ENCODE measurements at places on chromosomes 11 and 22. TPM values are rescaled to one million over a fixed set of nuclear protein-coding genes. Genes with fewer than 3 reads are reported as not detected.

DNA sequence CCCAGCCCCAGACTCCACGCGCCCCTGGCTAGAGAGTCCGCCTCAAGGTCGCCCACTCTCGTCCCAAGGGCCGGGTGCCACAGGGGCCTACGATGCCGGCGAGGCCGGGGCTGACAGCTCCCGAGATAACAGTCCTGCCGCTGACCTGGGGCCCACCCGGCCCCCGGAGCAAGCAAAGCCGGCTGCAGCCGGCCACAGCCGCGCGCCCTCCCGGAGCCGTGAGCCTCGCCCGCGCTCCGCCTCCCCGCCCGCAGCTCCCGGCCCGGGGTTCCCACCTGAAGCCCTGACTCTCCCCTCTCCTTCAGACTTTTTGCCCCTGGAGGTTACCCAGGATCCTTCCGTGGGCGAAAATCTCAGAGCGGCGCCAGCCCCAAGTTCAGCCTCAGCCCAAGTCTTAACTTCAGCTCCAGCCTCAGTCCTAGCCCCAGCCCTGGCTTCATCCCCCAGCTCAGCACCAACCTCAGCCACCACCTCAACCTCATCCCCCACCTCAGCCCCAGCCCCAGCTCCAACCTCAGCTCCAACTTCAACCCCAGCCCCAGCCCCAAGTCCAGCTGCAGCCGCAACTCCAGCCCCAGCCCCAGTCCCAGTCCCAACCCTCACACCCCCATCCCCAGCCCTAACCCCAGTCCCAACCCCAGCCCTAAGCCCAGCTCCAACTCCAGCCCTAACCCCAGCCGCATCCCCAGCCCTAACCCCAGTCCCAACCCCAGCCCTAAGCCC is 1.7 kb downstream of the KLHDC7B start:
- DNase-seq = no peak

- no peak for DNase-seq
Measured at GRCh38 chr11:72525466-72525865, 91.1 kb upstream of the CLPB start.

DNA sequence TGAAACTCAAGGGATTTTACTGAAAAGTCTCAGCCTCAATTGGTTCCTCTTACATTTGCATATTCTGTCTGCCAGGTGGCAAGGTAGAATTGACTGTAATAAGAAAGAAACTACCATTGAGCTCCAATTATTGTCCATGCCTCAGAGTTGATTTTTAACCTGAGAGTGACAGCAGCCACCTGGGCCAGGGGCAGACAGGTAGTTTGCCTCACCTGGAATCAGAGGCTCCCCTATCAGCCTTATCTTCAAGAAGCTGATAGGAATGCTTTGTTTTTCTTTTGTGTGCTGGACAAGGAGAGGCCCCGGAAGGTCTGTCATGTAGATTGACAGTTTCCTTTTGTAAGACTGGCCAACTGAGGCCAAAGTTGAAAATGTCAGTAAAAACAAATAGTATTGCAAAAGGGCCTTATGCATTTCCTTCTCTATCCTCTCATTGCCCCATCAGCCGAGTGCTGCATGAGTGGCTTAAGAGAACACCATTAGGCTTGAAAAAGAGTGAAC is 34.1 kb downstream of the CD44 start:
- DNase-seq = no peak

- DNase-seq = no peak
Measured at GRCh38 chr11:113286509-113287497, 27.6 kb upstream of the TTC12 start.

DNA sequence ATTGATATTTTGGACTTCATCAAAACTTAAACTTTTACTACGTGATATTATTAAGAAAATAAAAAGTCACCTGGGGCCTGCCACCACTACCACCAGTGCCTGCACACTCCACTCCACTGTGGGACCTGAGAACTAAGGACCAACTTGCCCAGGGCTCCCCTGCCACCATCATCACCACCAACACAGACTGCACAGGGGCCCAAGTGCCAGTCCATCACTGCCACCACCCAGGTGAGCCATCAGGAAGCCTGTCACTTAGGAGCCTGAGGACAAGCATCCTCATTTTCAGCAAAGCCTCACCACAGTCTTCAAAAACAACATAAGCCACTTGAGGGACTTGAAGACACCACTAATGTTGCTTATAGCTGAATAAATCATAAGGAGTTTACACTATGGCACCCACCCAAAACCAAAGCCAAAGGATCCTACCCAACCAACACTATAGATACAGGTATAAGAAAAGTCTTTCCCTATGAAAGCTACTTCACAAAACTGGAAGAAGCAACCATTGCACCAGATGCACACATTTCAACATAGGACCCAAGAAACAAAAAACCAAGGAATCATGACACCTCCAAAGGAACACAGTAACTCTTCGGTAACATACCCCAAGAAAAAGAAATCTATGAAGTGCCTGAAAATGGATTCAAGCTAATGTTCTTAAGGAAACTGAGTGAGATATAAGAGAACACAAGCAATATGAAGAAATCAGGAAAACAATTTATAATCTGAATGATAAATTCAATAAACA is 73.6 kb upstream of the GNAZ start:
- no peak for DNase-seq

DNA sequence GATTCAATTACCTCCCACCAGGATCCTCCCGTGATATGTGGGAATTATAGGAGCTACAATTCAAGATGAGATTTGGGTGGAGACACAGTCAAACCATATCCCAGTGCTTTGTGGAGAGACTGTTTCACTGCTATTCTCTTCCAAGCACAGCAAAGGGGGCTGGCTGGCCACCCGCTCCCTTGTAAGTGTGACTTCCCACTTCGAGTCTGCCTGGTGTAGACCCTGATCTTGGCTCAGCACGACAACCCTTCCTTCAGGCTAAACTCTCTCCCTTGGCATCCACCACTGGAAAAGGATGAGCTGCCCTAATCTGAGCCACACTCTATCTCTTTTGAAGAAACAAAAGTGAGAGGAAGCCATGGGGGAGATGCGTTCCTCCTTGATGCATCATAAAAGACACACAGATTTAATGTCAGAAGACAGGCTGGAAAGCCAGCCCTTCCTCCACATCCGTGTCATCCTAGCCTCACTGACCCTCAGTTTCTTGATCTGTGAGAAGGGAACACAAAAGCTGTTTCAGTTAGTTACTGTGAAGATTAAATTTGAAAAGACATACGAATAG is 64.7 kb upstream of the CDON start:
- no peak for DNase-seq

DNA sequence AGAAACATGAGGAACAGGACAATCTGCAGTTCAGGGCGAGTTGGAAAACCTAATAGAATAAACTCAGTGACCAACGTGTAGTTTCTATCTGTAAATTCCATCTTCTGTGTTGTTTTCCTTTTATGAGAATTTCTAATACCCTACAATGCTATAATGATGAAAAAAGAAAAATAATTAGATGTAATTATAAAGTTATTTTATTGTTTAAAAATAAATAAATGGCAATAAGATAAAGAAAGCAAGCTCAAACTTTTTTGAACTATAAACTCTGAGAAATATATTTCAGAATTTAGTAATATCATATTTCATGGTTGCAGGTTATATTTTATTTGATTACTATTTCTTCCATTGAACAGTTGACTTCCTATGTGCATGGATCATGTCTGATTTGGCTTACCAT is at the start of gene OR5I1:
TSS of gene OR5I1 (minus strand) at position 101 of the 400 bp plus-strand sequence. CDS start at position 101, 0 bp downstream.
- no peak for DNase-seq

DNA sequence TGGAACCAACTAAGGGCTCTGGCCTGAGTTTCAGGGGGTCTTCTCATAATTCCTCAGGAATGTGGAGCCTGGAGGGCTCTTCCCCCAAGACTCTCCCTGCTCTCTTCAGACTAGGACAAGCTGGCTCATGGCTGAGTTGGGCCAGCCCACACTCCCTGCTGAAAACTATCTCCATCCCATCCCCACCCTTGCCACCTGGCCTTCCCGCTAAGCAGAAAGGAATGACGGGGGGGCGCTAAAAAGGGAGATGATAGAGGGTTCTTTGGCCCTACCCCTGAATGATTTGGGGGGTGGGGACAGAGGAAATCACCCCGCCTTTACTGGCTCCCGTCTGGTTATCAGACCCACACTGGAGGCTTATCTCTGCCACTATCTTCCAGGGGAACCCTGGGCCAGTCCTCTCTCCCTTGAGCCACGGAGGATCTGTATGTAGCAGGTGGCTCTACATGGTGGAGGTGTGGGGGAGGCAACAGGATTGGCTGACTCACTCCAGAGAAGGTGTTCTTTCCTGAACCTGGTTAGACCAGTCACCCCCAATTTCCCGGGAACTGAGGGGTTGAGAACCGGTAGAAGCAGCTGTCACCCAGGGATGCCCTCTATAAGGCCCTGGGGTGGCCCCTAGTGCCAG is 5.7 kb downstream of the SMTN start:
- DNase-seq = no peak

The MUC2 gene
- polyA plus RNA-seq = not detected

DNA sequence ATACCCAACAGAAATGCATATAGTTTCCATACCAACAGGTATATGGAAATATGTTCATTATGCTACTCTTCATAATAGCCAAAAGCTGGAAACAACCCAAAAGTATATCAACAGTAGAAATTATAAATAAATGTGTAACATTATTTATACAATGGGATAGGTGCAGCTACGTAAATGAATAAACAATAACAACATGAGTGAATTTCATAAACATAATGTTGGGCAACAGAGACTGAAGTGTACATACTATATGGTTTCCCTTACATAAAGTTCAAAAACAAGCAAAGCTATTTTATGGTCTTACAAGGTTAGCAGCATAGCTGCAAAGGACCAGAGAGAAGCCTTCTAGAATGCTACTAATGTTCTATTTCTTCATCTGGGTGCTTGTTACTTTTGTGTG is 305.0 kb downstream of the INSC start:
- no peak for DNase-seq

The TRIM66 gene
- 0.45 TPM for polyA plus RNA-seq

DNA sequence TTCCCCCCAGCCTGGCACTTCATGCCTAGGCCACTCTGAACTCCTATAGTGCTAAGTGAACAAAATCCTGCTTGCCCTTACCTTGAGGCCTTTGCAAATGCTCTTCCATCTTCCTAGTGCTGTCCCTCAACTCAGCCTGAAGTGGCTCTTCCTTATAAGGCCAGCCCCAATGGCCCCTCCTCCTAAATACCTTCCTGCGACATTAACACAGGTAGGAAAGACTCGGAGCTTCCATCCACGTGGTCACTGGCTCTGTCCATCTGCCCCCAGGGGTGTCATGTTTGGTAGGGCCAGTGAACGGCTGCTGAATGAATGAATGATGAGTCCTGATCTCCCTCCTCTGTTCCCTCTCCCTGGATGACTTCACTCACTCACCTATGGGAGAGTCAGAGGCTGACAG is 4.2 kb downstream of the PDE2A start:
- DNase-seq = no peak

The RTN4RL2 gene
- polyA plus RNA-seq = 0.34 TPM

The TTC9C gene
- 25.9 TPM for polyA plus RNA-seq

The GLYATL1 gene
- 0.20 TPM for polyA plus RNA-seq

GRCh38 chr11:69499186-69499917 is 17.9 kb downstream of the LINC01488 start:
- no peak for DNase-seq

- DNase-seq = no peak
Measured at GRCh38 chr11:71499546-71499945, 27.5 kb upstream of the KRTAP5-7 start.

The SEPTIN3 gene
- 0.06 TPM for polyA plus RNA-seq

DNA sequence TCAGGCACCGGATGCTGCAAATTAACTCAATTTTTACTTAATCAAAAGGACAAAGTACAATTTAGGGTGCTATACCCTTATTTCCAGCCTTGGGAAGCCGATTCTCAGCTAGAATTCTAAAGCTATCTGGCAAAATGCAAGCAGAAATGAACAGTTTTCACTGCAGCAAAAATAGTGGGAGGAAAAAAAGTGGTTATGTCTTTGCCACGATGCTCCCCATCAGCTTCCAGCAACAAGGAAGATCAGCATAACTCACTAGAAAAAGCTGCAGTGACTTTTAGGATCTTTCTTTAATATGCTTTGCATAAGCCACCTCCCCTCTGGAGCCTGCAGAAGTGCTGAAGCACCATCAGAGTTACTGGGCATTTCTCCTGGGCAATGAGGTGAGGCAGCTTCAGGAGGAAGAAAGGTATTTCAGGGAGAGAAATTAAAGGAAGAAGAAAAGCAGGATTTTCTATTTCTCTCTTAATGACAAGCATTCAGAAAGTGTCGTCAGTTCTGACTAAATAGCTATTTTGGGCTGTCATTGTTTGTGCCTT is 702.9 kb downstream of the DLG2 start:
- no peak for DNase-seq

The GLYAT gene
- not detected for polyA plus RNA-seq

DNA sequence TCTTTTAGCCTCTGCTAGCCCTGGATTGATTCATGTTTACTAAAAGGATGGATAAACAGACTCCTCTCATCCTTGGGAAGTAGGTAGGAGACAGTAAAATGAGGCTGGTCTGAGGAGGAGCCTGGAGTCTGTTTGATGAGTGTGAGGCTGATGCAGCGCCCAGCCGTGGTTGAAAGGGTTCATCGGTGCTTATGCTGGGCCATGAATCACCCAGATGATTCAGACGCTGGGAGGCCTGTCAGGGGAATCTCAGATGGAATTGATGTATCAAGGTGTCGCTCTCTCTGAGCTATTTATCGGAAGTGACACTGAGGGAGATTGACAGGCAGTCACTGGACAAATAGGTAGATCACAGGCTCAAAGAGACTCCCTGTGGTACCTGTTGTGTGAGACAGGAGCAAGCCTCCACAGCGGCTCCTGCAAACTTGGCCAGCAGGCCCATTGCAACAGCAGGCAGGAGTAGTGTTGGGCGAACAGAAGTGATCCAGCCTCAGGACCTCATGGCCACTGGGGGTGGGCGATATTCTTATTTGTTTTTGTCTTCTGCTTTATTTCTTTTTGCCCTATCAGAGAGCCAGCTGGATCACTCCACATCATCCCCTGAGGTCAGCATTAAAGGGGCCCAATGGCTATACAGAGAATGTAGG is 109.9 kb upstream of the CADM1 start:
- peak; percentile 84 for DNase-seq

DNA sequence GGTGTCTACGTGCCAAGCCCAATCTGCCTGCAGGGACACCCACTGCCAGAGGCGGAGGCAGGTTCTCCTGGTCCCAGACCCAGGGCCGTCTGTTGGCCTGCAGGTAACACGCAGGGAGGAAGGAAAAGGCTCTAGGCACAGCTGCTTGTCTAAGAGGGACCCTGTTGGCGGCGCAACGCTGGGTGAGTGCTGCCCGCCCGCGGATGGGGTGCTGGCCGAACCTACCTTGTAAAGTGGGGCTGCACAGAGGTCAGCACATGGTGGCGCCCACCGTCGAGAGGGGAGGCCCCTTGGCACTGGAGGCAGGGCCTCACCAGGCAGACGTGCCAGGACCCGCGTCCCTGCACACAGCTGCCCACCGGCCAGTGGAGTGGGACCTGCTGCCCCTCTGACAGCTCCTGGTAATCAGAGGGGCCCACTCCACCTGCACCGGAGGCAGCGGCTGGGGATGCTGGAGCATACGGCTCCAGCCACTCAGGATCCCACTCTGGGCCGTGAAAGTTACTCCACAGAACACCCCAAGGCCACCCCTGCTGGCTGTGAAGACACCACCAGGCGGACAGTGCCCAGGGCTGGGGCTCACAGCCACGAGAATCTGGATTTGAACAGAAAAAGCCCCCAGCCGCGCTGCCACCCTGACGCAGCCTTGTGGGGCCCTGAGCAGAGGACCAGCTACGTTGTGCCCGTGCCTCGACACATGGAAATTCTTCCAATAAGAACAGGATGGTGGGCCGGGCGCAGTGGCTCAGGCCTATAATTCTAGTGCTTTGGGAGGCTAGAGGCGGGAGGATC is 24.0 kb downstream of the TBX1 start:
- DNase-seq = no peak

The TEX12 gene
- not detected for polyA plus RNA-seq
